SJSA1 (cell line): ENCODE measurements at places on chromosomes 7 and 10.

DNA sequence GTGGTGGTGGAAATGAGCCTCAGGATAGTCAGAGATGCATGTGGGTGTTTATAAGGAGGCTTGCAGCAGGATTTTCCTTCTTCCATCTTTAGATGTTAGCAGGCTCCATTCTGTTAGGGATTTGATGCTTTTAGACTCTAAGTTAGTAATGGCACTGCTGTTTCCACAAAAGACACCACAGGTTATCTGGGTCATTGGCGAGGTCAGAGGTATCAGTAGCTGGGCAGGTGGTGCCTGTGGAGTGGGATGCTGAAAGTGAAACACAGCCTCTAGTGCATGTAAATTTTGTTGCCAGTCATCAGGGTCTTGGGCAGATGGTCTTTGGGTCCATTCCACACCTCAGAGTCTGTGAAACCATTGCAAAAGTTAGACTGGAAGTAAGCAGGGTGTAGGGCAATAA, 833 bp upstream of the PAX4 start:
- DNase-seq: no peak

DNA sequence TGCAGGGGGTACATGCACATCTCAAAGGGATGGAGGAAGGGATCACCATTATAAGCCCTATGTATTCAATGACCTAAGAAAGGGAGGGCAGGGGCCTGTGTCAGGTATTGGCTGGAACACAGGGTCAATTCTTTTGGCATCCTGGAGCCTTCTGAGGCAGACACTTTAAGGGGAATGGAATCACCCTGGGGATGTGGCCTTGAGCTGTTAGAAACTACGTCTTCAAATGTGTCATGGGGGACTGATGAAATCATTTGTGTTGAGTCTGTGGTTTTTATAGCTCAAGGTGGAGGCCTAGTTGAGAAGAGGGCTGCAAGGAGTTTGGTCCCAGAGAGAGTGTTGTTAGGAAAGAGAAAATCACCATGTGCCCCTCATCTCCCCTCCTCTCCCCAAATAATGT, 206.1 kb upstream of the CELF2 start:
- DNase-seq: no peak

- DNase-seq: no peak
These were observed 620.8 kb upstream of the AUTS2 start for GRCh38 chr7:68977385-68978055.

DNA sequence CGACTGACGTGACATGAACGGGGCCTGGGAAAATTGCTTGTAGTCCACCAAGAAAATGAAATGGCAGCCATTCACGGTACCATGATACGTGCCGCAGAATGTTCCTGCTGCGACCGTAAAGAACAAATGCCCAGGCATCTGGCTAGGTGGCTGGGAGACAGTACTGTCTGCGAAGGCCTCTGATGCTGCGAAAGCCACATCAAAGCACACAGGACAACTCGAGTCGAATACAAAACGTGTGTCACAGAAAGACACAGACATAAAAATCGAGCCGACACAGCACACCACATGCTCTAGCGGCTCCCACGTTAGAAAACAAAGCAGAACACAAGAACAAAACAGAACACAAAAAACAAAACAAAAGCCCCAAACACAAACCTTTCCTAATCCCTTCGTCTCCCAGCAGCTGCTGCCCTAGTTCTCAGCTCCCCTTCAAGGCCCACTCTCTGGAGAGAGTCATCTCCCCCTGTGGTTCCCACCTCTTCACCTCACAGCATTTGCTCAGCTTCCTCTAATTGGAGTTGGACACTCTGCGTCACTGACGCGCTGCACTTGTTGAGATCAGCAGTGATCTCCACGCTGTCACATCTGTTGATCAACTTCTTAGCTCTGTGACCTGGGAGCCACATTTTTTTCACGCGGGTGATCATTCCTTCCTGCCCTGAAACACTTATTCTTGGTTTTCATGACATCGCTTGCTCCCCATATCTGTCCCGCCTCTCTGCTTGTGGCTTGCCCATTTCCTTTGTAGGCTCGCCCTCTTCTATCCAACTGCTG, 112.2 kb downstream of the CLEC2L start:
- no peak for DNase-seq

DNA sequence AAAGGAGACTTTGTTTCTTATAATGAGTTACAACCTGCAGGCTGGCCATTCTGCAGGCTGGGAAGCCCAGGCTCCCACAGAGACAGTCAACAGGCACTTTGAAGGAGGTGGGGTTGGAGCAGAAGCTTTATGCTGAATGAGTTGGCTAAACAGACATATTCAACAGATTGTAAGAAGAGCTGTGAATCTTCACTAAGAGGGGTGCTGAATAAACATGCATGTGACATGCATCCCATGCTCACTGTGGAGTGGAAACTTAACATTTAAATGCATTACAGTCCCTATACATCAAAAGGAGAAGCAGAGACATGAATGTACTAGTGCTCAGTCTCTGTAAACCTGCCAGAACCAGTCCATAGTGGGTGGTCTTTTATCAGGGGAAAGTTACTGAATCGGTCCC, 1.4 kb upstream of the CFAP69 start:
- no peak for DNase-seq

- no peak for DNase-seq
These were observed 2.7 kb upstream of the AOAH start for GRCh38 chr7:36726806-36727503.

GRCh38 chr10:114915294-114915693, 22.7 kb upstream of the TRUB1 start:
- DNase-seq: no peak

DNA sequence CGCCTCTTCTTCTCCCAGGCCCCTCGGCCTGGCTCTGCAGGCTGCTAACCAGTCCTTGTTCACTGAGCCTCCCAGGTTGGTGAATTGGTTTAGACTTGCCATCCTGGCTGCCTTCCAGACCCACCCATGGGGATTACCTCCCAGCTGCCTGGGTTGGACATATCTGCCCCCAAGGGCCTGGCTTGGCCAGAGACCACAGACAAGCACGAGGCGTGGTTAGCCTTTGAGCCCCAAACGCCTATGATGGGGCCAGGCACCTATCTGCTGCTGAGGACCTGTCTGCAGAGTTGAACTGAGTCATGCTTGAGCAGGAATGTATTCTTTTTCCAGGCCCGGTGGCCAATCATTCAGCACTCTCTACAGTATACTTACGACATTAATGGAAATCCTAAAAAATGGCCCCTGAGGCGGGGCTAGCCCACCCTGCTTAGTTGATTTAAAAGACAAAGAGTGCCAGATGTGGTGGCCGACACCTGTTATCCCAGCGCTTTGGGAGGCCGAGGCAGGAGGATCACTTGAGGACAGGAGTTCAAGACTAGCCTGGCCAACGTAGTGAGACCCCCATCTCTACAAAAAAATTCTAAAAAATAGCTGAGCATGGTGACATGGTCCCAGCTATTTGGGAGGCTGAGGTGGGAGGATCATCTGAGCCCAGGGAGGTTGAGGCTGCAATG, 361.5 kb downstream of the FRMD4A start:
- peak; percentile 32 for DNase-seq

GRCh38 chr7:4288791-4289394, 393.2 kb upstream of the FOXK1 start:
- no peak for DNase-seq

DNA sequence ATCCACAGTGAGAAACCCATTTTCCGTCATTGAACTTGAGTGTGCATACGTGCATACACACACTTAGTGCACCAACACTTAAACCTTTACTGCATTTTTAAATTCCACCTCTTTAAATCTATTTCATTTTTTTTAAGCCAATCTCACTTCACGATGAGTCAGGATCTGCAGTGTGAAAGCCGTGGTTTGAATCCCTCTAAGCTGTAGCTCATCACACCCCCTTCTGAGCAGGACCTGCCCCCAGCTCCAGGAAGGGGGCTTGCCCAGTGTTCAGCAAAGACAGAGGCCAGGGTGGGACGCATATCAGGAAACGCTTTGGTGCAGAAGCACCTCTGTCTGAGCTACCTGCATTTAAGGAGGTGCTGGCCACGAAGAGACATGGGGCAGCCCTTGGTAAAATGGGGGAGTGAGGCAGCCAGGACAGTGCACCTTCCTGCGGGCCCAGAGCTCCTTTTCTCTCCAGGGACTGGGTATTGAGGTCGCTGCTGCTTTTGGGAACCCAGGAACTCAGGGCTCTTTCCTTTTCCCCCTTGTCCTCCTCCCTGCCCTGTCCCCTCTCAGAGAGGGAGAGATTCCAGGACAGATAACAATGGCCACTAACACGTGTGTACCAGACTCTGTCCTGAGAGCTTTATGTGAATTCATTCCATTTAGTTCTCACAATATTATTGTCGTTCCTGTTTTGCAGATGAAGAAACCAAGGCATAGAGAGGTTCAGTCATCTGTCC, 21.7 kb downstream of the ZNF316 start:
- DNase-seq: no peak

DNA sequence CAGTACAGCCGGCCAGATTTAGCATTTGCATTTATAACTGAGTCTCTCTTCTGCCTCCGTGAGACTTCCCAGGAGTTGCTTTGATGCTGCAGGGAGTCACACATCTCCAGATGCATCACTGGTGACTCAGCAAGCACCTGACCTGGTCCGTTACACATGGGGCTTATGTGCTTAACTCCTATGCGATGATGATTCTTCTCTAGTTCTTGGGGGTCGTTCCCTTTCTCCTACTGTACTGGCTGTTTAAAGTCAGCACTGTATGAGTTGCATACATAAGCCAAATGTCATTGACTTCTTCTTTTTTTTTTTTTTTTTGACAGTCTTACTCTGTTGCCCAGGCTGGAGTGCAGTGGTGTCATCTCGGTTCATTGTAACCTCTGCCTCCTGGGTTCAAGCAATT, 13.0 kb upstream of the AKR1E2 start:
- DNase-seq: peak; percentile 55

- DNase-seq: no peak
These were observed 5.3 kb upstream of the TMEM139 start for GRCh38 chr7:143279186-143280098.

DNA sequence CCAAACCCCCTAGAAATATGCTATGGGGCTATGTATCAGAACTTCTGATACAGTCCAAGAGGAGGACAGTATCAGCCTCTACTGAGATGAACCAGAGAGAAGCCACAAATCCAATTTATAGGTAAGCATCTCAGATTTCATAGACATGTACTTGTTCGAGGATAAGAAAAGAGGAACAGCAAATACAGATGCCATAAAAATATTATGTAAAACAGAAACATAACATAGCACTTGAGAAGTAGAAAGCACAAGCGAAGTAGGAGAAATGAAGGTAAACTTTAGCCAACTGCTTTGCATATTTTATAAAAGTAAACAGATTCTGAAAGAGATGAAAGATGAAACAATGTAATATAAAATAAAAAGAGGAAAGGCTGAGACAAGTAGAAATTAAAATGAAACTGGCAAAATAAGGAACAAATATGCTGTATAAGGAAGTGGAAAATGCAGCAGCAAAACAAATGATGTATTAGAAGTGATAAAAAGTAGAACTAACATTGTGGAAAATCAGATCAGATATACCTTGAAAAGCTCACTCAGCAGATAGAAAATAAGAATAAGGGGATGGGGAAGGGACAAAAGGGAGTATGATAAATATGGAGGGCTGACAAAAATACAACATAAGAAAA, 135.1 kb downstream of the SKAP2 start:
- no peak for DNase-seq

- DNase-seq: no peak
These were observed 107.4 kb downstream of the LHPP start for GRCh38 chr10:124568848-124569622.

GRCh38 chr7:119320316-119320715, 952.7 kb upstream of the KCND2 start:
- DNase-seq: no peak

- peak; percentile 22 for DNase-seq
These were observed 14.5 kb downstream of the VWDE start for GRCh38 chr7:12389089-12389700.

DNA sequence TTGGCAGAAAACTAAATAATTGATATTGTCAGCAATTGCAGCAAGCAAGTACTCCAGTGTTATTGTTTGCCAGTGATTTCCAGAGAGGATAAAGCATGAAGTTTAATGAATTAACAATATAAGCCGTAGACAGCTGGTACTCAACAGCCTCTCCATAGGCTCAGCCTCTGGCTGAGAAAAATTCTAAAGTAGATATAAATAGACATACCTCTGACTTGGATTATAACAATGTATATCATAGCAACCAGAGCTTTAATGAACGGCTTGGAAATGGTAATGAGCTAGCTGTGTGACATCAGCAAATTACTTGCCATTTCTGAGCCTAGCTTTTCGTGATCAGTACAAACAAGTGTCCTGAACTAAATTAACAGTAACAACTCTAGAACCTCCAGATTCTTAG, 1055.4 kb upstream of the AUTS2 start:
- no peak for DNase-seq

GRCh38 chr10:127926455-127926854, 19.6 kb downstream of the PTPRE start:
- DNase-seq: no peak

- no peak for DNase-seq
These were observed 880.6 kb downstream of the LRMDA start for GRCh38 chr10:76311752-76312636.

DNA sequence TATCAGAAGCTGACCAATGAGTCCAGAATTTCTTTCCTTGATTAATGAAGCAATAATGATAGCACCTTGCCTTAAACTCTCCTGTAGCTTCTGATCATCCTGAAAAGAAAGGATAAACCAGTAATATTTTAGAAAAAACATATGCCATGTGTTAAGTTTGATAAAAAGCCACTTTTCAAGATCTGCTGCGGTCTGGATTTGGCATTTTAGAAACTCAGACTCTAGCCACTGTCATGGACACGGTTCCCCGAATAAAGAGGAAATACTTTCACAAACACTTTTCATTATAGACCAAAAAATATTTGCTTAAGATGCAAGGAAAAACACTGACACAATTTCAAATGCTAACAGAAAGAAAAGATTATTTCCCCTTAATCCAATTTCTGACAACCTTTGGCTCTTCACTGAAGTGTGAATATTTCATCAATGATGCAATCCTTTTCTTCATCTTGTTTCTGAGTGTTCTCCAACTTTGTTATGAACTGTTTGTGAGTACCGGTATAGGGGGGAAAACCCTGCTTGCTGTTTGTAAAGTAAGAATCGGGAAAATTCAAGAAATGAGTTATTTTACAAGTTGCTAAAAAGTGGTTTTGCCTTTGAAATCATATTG, 329.5 kb downstream of the CRPPA start:
- no peak for DNase-seq

DNA sequence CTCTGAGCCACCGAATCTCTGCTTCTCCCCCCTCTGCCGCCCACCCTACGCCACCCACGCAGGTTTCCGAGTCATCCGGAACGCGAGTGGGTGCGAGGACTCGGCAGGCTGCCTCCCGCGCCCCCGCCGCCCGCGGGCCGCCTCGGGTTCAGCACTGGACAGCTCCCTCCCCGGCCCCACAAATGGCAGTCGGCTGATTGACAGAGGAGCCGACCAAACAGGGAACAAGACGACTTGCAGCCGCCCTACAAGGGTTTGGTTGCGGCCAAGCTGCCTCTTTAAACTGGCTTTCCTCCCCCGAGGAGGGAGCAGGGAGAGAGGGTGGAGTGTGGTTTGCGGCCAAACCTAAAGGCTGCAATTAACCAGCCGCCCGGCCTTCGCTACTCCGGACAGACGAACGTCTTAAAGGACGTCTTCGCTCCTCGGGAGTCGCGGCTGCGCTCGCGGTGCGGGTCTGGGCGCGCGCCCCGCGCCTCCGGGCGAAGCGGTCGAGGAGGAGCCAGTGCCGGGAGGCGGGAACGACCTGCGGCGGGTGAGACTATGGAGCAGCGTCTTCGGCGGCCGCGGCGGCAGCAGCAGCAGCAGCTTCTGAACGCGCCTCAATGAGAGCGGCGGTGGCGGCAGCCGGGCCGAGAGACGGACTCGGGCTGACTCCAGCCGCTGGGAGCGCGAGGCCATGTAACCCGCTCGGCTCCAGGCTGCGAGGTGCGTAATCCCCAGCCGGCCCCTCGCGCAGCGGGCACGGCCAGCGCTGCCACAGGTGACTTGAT, at the start of gene GPR158:
GPR158 (plus strand) TSS at position 541 of the 770 bp plus-strand sequence. CDS start 420 bp downstream, outside the sequence.
- peak; percentile 86 for DNase-seq

- no peak for DNase-seq
These were observed 51.1 kb upstream of the PODXL start for GRCh38 chr7:131607291-131608115.
